ENCODE measurements at places on chromosomes 12 and 14. TPM values are rescaled to one million over a fixed set of nuclear protein-coding genes. Genes with fewer than 3 reads are reported as not detected.

GRCh38 chr14:32303865-32304264 is 25.2 kb upstream of the AKAP6 start:
- H3K4me3 ChIP-seq: no peak overlapping the region
- H3K4me1 ChIP-seq: no peaks in the 10 kb centered on the region
- no peak for DNase-seq
- no peaks in the 10 kb centered on the region for H3K36me3 ChIP-seq

DNA sequence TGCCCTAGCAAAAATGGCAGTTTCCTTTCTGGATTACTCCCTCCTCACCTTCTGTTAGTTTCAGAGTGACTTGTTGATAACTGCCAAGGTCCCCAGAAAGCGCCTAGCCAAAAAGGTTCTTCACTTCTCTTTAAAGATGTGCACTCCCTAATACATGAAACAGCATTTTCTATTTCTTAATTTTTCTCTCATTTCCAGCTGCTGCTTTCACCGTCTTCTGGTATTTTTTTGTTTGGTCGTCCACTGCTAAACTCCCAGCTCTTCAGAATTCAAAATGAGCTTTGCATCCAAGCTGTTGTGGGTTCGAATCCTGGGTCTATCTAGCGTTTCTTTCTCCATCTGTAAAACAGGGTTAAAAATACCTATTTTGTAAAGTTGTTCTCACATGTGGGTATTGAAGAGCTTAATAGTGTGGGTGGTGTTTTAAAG is 397 bp upstream of the BORCS5 start:
- peaks cover 13% of the 10 kb centered on the region for H3K4me1 ChIP-seq
- H3K27ac ChIP-seq: no peak overlapping the region
- no peak for DNase-seq
- H3K4me3 ChIP-seq: peak overlapping the region; percentile 75
- no peaks in the 10 kb centered on the region for H3K27me3 ChIP-seq

The ISM2 gene
- total RNA-seq: 0.69 TPM

DNA sequence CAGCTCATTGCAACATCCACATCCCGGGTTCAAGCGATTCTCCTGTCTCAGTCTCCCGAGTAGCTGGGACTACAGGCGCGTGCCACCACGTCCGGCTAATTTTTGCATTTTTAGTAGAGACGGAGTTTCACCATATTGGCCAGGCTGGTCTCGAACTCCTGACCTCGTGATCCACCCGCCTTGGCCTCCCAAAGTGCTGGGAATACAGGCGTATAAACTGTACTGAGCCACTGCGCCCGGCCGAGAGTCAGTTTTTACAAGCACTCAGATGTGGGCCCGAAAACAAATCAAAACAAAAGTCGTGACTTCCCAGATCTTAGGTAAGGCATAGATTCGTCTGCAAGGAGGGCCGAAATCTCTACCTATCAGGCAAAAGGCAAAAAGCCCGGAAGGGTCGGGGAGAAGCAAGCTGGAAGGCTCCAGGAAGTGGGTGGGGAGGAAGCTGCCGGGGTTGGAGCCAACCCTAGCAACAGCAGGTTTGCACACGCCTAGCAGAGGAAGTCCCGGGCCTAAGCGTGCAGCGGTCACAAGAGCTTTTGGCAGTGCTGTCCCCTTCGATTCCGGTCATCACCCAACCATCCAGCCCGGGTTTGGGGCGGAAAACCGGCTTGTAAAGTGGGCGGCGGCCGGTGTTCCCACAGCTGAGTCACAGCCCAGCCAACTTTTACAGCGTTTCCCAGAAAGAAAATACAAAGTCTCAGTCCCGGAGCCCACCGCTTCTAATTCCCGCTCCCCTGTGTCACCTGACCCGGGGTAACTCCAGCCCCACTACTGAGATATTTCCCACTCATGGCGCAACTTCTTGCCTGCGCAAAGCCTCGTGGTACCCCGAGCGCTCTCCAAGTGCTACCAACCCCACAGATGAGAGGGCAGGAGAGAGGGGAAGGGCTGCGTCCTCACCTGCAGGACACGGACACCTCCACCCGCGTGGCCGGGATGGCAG is 583 bp downstream of the CPNE8 start:
- peaks cover 7% of the 10 kb centered on the region for H3K27me3 ChIP-seq
- H3K27ac ChIP-seq: peak overlapping the region; percentile 75
- peak; percentile 86 for DNase-seq
- H3K4me1 ChIP-seq: peaks cover 21% of the 10 kb centered on the region
- peak overlapping the region; percentile 85 for H3K4me3 ChIP-seq

The SLC5A8 gene
- total RNA-seq: 0.35 TPM

- no peak overlapping the region for H3K4me3 ChIP-seq
- no peak overlapping the region for H3K27ac ChIP-seq
- peaks cover 8% of the 10 kb centered on the region for H3K36me3 ChIP-seq
- no peak for DNase-seq
- no peaks in the 10 kb centered on the region for H3K27me3 ChIP-seq
These were observed 961.2 kb downstream of the TMEM121 start for GRCh38 chr14:106487600-106487999.

The SPIC gene
- total RNA-seq: not detected

The CACNA2D4 gene
- total RNA-seq: not detected

- peaks cover 4% of the 10 kb centered on the region for H3K27me3 ChIP-seq
- H3K27ac ChIP-seq: peak overlapping the region; percentile 53
- peak; percentile 36 for DNase-seq
- peaks cover 34% of the 10 kb centered on the region for H3K4me1 ChIP-seq
- peaks cover 47% of the 10 kb centered on the region for H3K36me3 ChIP-seq
- H3K4me3 ChIP-seq: peak overlapping the region; percentile 99
These were observed 2.3 kb downstream of the CCND2 start for GRCh38 chr12:4275870-4276301.

DNA sequence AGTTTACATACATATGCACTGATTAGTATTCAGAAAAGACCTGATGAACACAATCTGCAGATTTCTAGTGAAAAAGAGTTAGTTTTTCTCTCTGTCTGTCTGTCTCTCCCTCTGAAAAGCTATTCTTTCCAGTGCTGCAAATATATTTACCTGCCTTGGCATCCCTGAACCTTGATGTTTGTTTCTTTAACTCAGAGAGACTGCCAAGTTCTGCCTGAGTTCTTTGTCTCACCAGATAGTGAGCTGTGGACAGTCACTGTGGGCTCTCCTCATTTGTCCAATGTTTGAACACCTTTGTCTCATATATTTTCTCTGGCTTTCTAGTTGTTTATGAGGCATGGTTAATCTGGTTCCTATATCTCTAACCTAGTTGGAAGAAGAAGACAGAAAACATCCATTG is 250.4 kb downstream of the SOX5 start:
- H3K36me3 ChIP-seq: no peaks in the 10 kb centered on the region
- H3K4me1 ChIP-seq: peaks cover 9% of the 10 kb centered on the region
- H3K27ac ChIP-seq: no peak overlapping the region

DNA sequence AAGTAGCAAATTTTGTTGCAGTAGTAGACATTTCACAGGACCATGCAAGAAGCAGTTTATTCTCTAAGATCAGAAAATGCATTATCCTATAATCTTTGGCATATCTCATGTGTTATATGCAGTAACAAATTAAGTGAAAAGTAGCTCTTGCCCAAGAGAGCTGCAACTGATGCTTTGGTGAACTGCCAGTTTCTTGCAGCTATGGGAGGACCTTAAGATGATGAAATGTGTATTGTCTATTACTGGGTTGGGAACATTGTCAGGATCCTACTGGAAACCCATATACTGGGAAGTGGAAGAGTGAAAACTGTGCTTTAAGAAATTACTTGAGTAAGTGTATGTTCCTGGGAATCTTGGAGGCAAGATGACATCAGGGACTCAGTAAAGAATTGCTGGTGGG is 238.8 kb downstream of the DACT1 start:
- no peaks in the 10 kb centered on the region for H3K4me1 ChIP-seq
- no peak for DNase-seq
- no peak overlapping the region for H3K27ac ChIP-seq
- no peaks in the 10 kb centered on the region for H3K27me3 ChIP-seq
- H3K4me3 ChIP-seq: no peak overlapping the region
- no peaks in the 10 kb centered on the region for H3K36me3 ChIP-seq

GRCh38 chr12:95962222-95962621 is 19.1 kb downstream of the AMDHD1 start:
- DNase-seq: peak; percentile 37
- H3K36me3 ChIP-seq: no peaks in the 10 kb centered on the region

- H3K27ac ChIP-seq: no peak overlapping the region
- no peaks in the 10 kb centered on the region for H3K27me3 ChIP-seq
- H3K4me1 ChIP-seq: peaks cover 17% of the 10 kb centered on the region
- no peaks in the 10 kb centered on the region for H3K36me3 ChIP-seq
- DNase-seq: peak; percentile 66
- H3K4me3 ChIP-seq: no peak overlapping the region
These were observed 30.7 kb downstream of the P2RX4 start for GRCh38 chr12:121240484-121241101.

GRCh38 chr14:77128414-77128891 is 13.1 kb downstream of the ZDHHC22 start:
- H3K27me3 ChIP-seq: 0 out of 2 replicates have a peak, but pooled peaks cover 12% of the 10 kb centered on the region
- no peak for DNase-seq
- H3K27ac ChIP-seq: no peak overlapping the region
- no peaks in the 10 kb centered on the region for H3K36me3 ChIP-seq
- H3K4me1 ChIP-seq: peaks cover 24% of the 10 kb centered on the region

GRCh38 chr12:116333402-116333801 is 55.9 kb upstream of the MED13L start:
- no peak for DNase-seq
- H3K4me1 ChIP-seq: no peaks in the 10 kb centered on the region
- no peak overlapping the region for H3K4me3 ChIP-seq

The OR6C68 gene
- total RNA-seq: not detected

GRCh38 chr14:71713016-71713415 is 219.2 kb upstream of the RGS6 start:
- peaks cover 10% of the 10 kb centered on the region for H3K4me1 ChIP-seq
- H3K27ac ChIP-seq: no peak overlapping the region
- DNase-seq: no peak
- no peak overlapping the region for H3K4me3 ChIP-seq
- H3K36me3 ChIP-seq: no peaks in the 10 kb centered on the region
- no peaks in the 10 kb centered on the region for H3K27me3 ChIP-seq

All from GM23338 (cell line).